ENCODE measurements at places on chromosomes 2 and 18.

DNA sequence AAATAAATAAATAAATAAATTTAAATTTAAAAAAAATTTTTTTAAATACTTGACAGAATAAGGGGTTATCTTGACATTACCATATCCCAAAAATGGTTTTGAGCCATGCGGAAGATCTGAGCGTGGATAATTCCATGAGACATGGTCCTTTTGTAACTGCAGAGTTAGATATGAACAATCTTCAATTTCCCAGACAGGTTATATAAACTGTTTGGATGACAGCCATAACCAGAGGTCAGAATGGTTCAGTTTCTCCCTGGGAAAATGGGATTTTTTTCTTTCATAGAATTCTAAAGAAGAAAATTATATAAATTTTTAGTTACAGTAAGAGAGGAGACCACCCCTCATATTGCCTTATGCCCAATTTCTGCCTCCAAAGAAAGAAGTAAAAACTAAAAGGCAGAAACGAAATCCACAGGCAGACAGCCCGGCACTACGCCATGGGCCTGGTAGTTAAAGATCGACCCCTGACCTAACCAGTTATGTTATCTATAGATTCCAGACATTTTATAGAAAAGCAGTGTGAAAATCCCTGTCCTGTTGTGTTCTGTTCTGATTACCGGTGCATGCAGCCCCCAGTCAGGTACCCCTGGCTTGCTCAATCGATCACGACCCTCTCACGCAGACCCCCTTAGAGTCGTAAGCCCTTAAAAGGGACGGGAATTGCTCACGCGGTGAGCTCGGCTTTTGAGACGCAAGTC is 3.0 kb downstream of the GALM start:
- no peak for DNase-seq

DNA sequence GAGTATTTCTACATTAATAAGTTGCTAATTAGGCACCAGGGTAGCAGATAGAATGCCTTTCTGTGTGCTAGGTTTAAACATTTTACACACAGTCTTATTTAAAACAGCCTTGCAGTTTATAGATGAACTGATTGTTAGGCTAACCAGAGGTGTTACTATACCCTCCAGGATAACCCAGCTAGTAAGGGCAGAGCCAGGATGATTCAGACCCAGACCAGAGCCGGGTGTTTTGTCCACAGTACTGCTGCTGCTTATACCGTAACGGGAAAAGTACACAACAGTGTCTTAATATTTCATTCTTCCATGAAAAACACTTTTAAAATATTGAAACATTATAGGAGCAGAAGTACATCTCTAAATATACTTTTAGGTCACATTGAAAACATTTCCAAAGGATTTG is 82.7 kb downstream of the MALT1 start:
- DNase-seq, result peak; percentile 25

DNA sequence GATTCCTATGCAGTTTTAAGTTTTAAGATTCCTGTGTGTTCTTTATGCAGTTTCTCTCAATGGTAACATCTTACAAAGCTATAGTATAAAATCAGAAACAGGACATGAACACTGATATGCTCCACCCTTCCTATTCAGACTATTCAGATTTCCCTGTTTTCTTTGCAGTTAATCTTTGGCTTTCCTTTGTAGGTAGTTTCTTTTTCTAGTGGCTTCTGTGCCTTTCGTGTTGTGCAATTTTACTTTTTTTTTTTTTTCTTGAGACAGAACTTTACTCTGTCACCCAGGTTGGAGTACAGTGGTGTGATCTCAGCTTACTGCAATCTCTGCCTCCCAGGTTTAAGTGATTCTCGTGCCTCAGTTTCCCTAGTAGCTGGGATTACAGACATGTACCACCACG is 94.9 kb upstream of the RNU4ATAC start:
- no peak for DNase-seq

DNA sequence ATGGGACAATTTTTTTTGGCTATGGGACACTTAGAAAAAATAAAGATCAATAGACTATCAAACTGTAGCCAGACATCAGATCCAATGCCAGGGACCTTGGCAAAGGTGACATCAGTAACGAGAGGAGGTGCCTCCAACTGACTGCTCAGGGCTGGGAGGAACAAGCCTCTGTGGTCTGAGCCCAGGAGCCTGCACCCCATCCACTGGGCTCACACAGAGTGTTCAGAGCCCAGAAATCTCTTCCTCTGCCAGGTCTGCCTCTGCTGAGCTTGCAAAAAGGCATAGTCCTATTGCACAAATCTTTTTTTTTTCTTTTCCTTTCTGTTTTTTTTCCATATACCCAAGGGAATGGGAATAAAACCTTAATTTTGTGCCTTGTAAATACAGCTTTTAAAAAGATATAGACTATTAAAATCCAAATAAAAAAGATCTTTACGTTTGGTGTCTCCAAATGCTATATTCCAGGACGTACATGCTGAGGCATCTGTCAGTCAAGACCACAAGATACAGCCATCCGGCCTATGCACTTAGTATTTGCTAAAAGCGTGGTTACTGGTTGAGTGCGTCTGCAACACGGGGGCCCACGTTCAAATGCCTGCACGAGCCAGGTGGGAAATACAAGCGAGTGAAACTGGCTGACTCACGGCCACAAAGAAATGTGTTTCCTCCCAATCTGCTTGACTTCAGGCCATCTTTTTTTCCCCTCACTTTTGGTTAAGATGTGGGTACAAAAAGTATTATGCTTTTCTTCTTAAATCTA is 7.8 kb upstream of the ARHGAP25 start:
- no peak for DNase-seq

DNA sequence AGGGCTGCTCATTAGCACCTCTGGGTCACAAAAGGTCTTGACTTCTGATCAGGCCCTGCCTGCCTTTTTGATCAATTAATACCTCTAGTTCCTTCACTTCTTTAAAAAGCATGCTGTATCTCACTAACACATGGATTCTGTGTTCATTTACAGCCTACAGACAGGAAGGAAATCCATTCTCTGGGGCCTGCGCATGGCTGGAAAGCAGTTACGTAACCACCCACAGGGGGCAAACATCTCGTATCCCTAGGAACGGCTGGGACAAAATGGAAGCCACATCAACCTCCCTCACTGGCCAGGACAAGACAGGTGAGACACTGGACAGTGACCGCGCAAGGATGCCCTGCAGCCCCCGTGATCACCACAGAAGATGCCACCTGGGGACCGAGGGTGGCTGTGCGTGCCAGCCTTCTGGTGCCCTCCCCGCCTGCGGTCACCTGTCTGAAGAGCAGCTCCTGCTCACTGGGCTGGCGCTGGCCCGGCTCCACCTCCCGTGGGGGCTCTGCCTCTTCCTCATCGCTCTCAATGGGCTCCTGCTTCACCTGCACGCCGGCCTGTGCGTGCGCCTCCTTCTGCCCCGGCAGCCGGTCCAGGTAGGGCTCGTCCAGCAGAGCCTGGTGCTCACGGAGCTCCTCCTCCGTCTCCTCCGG is 266.9 kb downstream of the TWIST2 start:
- DNase-seq, result no peak

DNA sequence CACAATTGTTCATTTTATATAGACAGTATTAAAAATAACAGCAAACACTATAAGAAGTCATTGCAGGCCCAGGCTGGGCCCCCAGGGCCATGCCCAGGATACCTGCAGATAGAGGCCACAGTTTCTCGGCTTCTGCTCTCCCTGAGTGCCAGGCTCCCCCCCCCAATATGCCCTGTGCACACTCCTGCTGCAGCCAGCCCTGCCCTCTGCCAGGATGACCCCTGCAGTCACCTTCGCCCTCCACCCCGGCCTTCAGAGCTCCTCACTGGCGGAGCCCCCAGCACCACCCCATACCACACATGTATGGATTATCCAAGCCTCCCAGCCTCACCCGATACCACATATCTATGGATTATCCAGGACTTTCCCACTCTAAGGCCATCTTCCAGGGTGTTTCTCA is 104.5 kb downstream of the TPO start:
- DNase-seq, result no peak

Measured in RWPE1 (cell line).